ENCODE measurements at places on chromosomes 3 and 15.

- DNase-seq: no peak
These were observed 77.6 kb upstream of the PROK2 start for GRCh38 chr3:71862371-71863140.

DNA sequence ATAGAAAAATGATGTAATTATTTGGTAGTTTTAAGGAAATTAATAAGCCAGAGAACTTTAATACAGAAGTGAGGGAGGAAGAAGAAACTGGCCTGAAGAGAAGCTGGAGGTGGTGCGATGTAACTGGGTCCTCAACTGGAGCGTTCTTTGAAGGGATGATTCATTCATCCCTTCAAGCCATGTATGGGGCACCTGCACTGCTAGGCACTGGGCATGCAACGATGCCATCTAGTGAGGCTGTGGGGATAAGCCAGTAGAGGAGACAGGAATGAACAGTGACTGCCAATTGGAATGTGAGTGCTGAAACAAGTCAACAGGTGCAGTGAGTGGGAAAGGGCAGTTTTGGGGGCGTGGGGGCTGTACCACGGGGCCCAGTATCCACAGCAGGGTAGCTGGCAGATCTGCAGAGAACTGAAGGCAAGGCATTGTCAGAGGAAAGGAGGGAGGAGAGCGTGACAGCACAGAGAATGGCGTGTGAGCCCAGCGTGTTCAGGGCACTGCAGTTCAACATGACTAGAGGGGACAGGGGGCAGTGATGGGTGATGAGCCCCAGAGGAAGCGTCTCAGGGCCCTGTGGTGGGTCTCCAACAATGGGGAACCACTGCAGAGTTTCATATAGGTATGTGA is 3.8 kb upstream of the KIF23 start:
- DNase-seq: peak; percentile 59

DNA sequence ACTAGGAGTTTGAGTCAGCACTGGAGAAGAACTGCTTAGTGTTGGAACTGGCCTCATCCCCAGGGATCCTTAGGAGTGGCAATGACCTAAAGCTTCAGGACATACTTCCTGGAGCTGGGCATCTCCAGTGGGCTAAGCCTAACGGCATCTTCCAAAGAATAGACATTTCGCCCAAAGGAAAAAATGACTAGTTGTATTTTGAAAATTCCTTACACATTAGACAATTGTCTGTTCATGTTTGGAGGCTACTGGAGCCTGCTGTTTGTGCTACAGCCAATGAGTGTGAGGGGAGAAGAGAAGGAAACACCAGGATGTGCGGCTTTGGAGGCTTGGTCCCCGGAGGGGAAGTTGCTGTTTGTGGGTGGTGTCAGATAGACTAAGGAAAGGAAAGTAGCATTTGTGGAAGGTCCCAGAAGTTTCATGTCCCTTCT is 77.6 kb downstream of the POLR2M start:
- DNase-seq: no peak

DNA sequence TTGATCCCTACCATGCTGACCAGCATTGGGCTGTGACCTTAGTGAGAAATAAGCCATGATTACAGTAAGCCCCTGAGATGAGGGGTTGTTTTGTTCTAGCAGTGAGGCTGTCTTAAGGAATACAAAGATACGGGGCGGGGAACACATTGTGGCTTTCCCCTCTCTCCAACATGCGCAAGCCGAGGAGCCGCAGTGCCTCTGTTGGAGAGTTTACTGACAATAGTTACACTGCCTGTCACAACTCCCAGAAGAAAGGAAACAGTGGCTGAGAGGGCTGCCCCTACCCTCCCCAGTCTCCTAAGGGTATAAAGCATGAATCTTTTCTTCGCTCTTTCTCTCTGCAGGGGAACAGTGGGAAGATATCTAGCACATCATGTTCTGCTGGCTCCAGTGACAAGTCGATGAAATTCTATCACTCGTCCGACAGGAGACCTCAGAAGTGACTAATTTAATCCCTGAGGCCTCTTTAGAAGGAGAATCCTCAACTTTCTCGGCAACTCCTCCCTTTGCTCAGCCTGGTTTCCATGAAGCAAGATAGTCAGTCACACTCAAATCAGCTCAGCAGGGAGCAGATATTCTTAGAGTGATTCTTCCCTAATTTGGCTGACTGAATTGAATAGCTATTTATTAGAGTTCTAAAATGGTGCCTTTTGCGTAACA is 409.0 kb upstream of the PROK2 start:
- no peak for DNase-seq

- DNase-seq: no peak
These were observed 86.6 kb downstream of the FNDC3B start for GRCh38 chr3:172125963-172126457.

GRCh38 chr3:95738045-95738444 is 1076.3 kb upstream of the EPHA6 start:
- no peak for DNase-seq

DNA sequence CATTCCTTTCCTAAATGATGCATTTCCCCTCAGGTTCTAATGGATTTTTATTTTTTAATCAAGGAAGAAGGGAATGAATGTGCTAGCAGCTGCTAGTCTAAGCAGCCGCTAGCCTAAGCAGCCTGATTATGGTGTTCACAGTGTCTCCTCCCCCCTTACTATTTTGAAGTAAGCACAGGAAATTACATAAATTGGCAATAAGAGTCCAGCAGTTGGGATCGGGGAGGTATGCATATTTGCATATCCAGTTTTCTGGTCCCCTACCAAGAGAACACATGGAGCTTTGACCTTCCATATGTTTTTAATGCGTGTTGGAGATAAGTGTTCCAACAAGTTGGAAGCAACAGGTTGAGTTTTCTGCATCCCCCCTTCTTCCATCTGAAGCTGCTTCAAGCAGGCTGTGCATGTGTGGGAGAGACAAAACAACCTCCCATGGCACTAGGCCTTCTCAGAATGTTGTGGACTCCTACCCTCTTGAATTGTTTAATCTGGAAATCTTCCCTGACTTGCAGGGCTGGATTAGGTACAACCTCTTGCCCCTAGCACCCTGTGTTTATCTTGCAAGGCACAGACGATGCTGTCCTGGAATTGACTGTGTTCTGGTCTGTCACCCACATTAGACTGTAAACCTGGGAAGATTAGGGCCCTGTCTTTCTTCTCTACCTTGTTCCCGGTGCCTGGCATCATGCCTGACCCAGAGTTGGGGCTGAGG is 124.8 kb upstream of the LRIG1 start:
- no peak for DNase-seq

DNA sequence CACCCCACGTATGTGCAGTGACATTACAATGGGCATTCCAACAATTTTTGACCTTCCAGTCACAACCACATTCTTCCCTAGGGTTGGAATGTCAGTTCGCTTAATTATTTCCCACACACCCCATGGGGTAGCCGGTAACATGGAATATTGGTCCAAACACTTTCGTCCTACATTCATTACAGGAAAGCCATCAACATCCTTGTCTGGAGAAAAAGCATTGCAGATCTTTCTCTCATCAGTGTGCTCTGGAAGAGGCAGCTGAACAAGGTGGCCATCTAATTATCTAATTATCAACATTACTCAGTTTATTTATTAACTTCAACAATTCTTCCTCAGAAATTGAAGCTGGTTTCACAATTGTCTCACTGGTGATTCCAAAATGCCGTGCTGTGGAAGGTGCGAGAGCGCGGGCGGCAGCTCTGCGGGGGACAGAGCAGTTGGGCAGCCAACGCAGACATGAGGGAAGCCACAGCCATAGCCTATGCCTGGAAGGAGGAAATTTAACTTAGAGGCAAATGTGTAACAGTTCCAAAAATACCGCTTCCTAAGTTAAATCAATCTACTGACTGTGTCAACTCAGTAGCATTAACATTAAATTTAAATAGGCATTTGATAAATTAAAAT is 1158.9 kb upstream of the EPHA6 start:
- no peak for DNase-seq

- peak; percentile 4 for DNase-seq
These were observed 70.3 kb downstream of the TRIM42 start for GRCh38 chr3:140748171-140748570.

DNA sequence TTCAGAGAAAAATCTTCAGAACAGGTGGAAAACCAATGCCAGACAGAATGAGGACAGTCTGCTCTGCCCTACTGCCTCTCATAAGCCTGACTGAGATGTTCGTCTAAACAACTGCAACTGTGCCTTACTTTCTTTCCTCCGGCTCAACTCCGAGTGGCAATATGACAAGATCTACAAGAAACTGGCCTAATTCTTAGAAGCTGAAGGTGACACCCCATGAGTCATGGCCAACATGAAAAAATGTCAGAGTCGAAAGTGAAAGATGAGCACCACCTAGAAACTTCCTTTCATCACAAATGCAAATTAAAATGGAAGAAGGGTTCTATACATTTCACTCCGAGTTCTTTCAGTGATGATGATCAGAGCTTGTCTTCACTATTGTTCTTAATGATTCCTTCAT is 12.9 kb downstream of the PCYT1A start:
- no peak for DNase-seq

GRCh38 chr3:156443079-156443478 is 111.8 kb downstream of the SSR3 start:
- DNase-seq: no peak

DNA sequence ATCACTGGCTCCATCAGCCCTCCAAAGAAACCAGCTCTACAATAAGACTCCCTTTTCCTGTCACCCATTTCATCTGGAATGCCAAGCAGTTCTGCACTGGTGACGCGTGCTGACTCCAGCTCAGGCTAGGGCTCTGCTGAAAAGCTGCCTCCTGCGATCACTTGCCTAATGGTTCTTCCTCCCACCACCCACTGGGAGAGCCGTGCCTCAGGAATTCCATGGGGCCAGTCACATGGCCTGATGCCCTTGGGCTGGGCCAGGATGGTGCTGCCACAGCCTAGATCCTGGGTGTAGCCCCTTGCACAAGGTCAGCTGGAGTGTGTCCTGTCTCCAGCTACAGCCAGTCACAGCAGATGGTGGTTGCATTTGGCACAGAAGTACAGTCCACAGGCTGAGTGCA is 98.9 kb downstream of the DNAJB8 start:
- no peak for DNase-seq

GRCh38 chr3:173055228-173055933 is 85.7 kb downstream of the SPATA16 start:
- DNase-seq: no peak

- no peak for DNase-seq
These were observed 110.5 kb downstream of the SNRPN start for GRCh38 chr15:25065286-25065685.

DNA sequence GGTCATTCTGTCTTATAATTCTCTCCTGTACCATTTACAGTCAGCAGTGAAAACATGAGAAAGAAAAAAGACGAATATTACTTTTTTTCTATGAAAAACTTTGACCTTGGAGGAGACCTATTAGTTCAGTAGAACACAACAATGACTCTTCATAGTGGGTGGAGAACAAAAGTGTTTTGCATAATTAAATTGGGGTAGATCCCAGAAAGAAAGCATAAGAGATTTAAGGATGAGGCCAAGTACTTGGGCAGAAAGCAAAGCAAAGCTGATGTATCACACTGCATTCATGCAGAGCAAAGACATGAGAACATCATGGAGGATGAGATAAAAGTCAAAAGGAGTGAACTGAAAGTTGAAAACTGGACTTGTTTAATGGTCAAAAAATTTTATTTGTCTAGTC is 1273.4 kb downstream of the ROBO2 start:
- DNase-seq: no peak
